D341Med (cell line): ENCODE measurements at places on chromosomes 2 and 18.

DNA sequence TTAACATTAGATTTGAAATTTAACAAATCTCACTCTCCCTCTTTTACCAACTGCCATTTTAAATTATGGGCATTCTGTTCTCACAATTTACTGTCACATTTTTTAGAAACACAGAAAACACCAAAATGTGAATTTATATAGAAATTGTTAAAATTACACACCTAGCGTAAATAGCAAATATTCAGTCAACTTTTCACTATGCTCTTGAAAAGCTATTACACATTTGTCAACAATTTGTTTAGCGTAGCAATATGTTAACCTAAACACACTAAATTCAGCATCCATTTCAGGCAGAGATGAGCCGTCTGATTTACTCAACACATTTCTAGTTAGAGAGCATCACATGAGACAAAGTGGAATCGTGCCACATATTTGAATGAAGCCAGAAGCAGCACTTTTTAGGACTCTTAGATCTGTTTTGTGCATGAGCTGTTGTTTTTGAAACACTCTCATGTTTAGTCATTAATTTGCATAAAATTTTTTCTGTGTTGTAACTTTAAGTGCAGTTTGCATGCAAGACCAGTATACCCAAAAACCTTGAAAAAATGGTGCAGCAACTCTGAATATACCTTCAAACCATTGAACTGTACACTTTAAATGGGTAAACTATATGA lies 8.2 kb downstream of the TTC32 start:
- no peak for DNase-seq

- no peak for DNase-seq
Observed at GRCh38 chr2:240648155-240648649, 22.9 kb downstream of the GPR35 start.

GRCh38 chr2:42169874-42170521 lies 845 bp downstream of the EML4 start:
- no peak for DNase-seq

DNA sequence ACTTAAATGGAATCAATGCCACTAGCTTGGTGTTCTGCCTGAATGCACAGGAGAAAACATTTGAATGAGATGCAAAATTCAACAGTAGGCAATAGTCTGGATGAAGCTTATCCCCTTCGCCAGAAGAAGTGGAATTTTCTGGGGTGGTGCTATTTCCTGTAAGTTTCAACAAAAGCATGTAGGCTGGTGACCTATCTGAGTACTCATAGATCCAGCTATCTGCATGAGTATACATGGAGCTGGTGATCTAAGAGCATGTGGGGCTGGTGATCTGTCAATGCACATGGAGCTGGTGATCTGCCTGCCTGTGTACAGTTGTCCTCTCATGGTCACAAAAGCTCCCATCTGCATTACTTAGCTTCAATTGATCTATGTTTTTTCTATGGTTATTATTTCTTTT lies 71.2 kb downstream of the SLC9A4 start:
- DNase-seq, result no peak
